ENCODE measurements at places on chromosomes 4 and X. TPM values are rescaled to one million over a fixed set of nuclear protein-coding genes. Genes with fewer than 3 reads are reported as not detected.

GRCh38 chr4:77880784-77881183 is 18.2 kb downstream of the MRPL1 start:
- DNase-seq, result no peak
- no peaks in the 10 kb centered on the region for H3K27me3 ChIP-seq
- H3K4me1 ChIP-seq, result peaks cover 14% of the 10 kb centered on the region
- peaks cover 38% of the 10 kb centered on the region for H3K36me3 ChIP-seq
- H3K4me3 ChIP-seq, result no peak overlapping the region
- H3K27ac ChIP-seq, result no peak overlapping the region

GRCh38 chr4:181525634-181526033 is 717.6 kb upstream of the TENM3 start:
- no peaks in the 10 kb centered on the region for H3K36me3 ChIP-seq
- H3K27ac ChIP-seq, result no peak overlapping the region
- DNase-seq, result no peak

DNA sequence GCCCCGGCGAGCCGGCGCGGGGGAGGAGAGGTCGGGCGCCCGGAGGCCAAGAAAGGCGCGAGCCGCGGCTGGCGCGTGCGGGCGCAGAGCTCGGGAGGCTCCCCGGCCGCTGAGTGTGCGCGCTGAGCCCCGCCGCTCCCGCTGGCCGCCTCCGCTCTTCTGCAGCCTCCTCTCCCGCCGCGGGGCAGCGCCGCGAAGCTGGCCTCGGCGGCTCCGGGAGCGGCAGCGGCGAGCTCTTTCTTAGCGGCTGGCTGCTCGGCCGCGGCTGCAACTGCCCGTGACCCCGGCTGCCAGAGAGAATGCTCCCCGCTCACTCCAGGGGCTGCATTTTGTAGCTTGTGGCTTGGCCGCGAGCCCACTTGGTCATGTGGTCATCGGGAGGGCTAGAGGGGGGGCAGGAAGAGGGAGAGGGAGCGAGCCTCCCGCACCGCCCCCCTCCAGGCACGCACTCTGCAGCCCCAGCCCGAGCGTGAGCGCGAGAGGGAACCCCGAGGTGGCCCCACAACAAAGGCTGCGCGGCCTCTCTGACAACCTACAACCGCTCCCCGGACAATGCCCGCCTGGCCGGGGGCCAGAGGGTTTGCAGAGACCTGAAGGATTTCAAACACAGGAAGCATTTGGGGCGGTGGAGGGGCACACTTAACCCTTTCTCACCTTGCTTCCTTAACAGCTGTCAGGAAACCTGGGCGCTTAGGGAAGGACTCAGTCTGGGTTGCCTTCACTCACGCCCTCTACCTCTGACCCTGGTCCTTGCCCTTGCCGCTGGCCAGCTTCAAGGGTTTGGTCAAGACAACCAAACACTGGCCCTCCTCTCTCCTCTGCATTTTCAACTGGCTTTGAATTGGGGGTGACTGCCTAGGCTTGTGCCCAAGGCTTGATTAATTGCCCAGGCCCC is at the start of gene APLN:
Gene APLN, minus strand, starts transcription at position 305 of the 895 bp plus-strand sequence. CDS start 326 bp downstream, outside the sequence.
- peak within 1 kb of the TSS; percentile 59 for H3K4me3 ChIP-seq
- H3K4me1 ChIP-seq, result peaks cover 8% of the 10 kb centered on the region
- no peaks in the 10 kb centered on the region for H3K36me3 ChIP-seq
- peak; percentile 22 for DNase-seq
- H3K27ac ChIP-seq, result no peak within 1 kb of the TSS

The AADAT gene
- not detected for total RNA-seq

The CDKL5 gene
- total RNA-seq, result 1.4 TPM

DNA sequence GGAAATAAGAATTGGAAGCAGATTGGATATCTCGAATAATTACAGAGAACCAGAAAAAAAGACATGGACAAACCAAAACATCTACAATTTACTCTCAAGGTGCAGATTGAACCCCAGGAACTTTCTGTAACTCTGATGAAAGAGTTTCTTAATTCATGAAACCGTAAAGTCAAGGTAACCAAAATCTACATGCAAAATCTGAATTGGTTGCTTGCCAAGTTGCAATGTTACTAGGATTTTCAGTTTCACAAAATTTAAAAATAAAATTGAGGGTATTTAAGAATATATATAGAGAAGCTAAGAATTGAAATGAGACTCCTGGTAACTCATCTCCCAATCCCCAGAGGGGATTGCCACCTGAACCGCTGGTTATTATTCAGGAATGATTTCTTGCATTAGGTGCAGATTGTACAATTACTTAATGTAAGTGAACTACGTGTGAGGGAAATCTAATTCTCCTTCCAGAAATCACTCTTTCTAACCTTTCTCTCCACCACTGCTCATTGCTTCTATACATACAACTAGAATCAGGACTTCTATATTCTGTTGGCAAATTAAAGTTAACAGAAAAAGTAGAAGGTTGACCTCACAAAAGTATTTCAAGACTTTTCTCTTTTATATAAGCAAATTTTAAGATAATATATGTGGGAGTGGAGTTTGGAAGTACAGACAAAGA is 221.5 kb upstream of the NDST4 start:
- no peak overlapping the region for H3K4me3 ChIP-seq
- H3K27ac ChIP-seq, result no peak overlapping the region
- DNase-seq, result no peak
- no peaks in the 10 kb centered on the region for H3K36me3 ChIP-seq
- no peaks in the 10 kb centered on the region for H3K27me3 ChIP-seq

The F8A2 gene
- not detected for total RNA-seq

The GPR173 gene
- total RNA-seq, result not detected

- DNase-seq, result no peak
- no peaks in the 10 kb centered on the region for H3K4me1 ChIP-seq
- H3K27ac ChIP-seq, result no peak overlapping the region
- no peaks in the 10 kb centered on the region for H3K27me3 ChIP-seq
- no peak overlapping the region for H3K4me3 ChIP-seq
Observed at GRCh38 chr4:22093126-22093525, 144.6 kb upstream of the KCNIP4 start.

The OTC gene
- total RNA-seq, result not detected

- no peak overlapping the region for H3K4me3 ChIP-seq
- no peak overlapping the region for H3K27ac ChIP-seq
- no peaks in the 10 kb centered on the region for H3K36me3 ChIP-seq
Observed at GRCh38 chr4:169079942-169080827, 70.1 kb upstream of the CBR4 start.

DNA sequence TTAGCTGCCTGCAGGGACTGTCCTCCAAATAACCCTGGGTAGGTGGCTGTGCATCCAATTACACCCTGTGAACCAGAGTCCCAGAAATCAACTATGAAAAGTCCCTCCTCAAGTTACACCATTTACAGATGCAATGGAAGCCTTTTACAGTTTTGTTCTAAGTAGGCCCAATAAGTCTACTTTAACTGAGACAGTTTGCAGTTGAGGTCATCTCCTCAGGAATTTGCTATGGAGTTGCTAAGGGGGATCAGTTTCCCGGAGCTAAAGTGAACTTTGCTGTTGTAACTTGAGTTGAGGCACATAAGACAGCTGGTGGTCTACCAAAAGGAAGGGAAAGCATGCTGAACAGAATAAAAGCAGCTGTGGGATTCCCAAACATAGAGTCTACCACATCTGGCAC is 121.6 kb upstream of the STK26 start:
- no peak overlapping the region for H3K27ac ChIP-seq
- H3K27me3 ChIP-seq, result no peaks in the 10 kb centered on the region
- H3K36me3 ChIP-seq, result no peaks in the 10 kb centered on the region
- no peak for DNase-seq
- no peaks in the 10 kb centered on the region for H3K4me1 ChIP-seq

- no peak for DNase-seq
- no peaks in the 10 kb centered on the region for H3K27me3 ChIP-seq
- H3K36me3 ChIP-seq, result peaks cover 19% of the 10 kb centered on the region
- H3K4me1 ChIP-seq, result peaks cover 40% of the 10 kb centered on the region
- H3K4me3 ChIP-seq, result no peak overlapping the region
- H3K27ac ChIP-seq, result no peak overlapping the region
Observed at GRCh38 chr4:113627321-113627720, 134.2 kb downstream of the CAMK2D start.

DNA sequence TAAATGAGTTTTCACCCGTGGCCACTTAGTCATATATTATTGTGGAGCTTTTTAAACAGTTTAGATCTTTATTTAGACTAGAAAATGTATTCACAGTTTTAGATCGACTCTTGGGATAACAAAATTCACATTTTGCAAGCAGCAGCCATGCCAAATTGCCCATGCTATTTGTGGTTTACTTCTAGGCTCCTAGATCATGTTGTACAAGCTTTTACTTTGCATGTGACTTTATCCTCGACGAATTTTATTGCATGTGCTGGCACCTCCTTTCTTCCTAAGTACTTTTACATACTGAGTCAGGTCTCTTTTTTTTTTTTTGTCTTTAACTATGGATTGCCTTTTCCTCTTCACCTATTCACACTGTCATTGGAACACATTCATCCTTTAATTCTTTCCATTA is 23.2 kb downstream of the BBS12 start:
- peaks cover 21% of the 10 kb centered on the region for H3K27me3 ChIP-seq
- no peak for DNase-seq
- H3K4me1 ChIP-seq, result no peaks in the 10 kb centered on the region
- no peak overlapping the region for H3K4me3 ChIP-seq
- no peaks in the 10 kb centered on the region for H3K36me3 ChIP-seq
- H3K27ac ChIP-seq, result no peak overlapping the region

- DNase-seq, result no peak
- H3K36me3 ChIP-seq, result peaks cover 8% of the 10 kb centered on the region
- H3K27me3 ChIP-seq, result no peaks in the 10 kb centered on the region
Observed at GRCh38 chrX:97405031-97405660, 521.4 kb downstream of the RPA4 start.

The XPNPEP2 gene
- 0.93 TPM for total RNA-seq

- H3K27me3 ChIP-seq, result no peaks in the 10 kb centered on the region
- H3K27ac ChIP-seq, result no peak overlapping the region
- DNase-seq, result peak; percentile 64
- no peaks in the 10 kb centered on the region for H3K36me3 ChIP-seq
- peaks cover 8% of the 10 kb centered on the region for H3K4me1 ChIP-seq
Observed at GRCh38 chr4:972651-973424, 531 bp downstream of the DGKQ start.

- H3K27me3 ChIP-seq, result no peaks in the 10 kb centered on the region
- no peak overlapping the region for H3K27ac ChIP-seq
- H3K4me3 ChIP-seq, result no peak overlapping the region
- no peak for DNase-seq
- peaks cover 4% of the 10 kb centered on the region for H3K4me1 ChIP-seq
Observed at GRCh38 chrX:22141047-22141730, 109.1 kb downstream of the PHEX start.

- no peak overlapping the region for H3K4me3 ChIP-seq
- H3K36me3 ChIP-seq, result no peaks in the 10 kb centered on the region
- no peaks in the 10 kb centered on the region for H3K27me3 ChIP-seq
- H3K27ac ChIP-seq, result no peak overlapping the region
Observed at GRCh38 chrX:44071070-44071645, 98.0 kb upstream of the NDP start.

DNA sequence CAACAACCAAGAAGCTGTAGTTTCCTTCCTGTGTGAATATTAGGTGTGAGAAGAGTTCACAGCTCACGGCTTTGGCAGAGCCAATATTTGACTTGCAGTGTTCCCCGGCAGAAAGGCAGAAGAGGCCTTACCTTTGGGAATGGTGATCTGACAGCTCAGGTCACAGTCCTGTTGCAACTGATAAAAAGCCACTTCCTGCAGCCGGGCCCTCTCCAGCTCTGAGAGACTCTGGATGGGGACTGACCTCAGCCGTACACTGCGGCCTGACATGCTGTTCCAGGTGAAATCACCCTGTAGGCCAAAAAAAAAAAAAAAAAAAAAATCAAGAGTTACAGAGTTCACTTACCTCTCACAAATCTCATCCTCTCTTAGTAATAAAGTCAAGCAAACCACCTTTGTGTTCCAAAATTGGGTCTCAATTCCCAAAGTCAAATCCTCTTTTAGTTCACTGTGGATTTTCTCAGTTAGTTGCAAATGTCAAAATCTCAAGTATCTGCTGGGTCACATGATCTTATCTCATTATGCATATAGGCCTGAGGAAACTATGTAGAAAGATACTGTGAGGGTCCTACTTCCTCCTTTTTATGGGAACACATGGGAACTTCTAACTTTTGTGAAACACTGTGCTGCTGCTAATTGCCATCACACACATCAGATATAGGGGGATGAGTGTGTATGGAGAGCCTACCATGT is 38.6 kb upstream of the AMELX start:
- no peak for DNase-seq
- no peaks in the 10 kb centered on the region for H3K36me3 ChIP-seq
- no peaks in the 10 kb centered on the region for H3K4me1 ChIP-seq
- no peak overlapping the region for H3K27ac ChIP-seq
- no peaks in the 10 kb centered on the region for H3K27me3 ChIP-seq

- no peak overlapping the region for H3K4me3 ChIP-seq
- no peaks in the 10 kb centered on the region for H3K4me1 ChIP-seq
- DNase-seq, result no peak
- no peaks in the 10 kb centered on the region for H3K36me3 ChIP-seq
- no peaks in the 10 kb centered on the region for H3K27me3 ChIP-seq
Observed at GRCh38 chr4:181938631-181939030, 304.6 kb upstream of the TENM3 start.

DNA sequence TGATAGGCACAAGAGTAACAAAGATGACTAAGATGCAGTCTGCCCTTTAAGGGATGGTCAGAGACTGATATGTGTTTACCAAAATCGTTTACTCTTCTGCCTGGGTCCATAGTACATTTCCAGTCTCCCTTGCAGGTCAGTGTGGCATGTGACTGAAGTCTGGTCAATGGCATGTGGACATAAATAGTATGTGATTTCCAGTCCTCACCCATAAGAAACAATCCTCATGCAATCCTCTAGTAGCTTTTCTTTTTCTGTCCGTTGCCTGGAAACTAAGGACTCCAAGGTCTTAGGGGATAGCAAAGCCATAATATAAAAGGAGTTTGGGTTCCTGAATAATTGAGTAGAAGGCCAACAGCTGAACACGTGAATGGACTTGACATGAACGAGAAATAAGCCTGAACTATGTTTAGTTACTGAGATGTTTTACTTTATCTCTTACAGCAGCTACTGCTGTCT is 1.1 kb downstream of the SLC9B2 start:
- DNase-seq, result no peak
- H3K27ac ChIP-seq, result peak overlapping the region; percentile 99
- peak overlapping the region; percentile 79 for H3K4me3 ChIP-seq
- H3K4me1 ChIP-seq, result peaks cover 42% of the 10 kb centered on the region
- peaks cover 12% of the 10 kb centered on the region for H3K36me3 ChIP-seq

DNA sequence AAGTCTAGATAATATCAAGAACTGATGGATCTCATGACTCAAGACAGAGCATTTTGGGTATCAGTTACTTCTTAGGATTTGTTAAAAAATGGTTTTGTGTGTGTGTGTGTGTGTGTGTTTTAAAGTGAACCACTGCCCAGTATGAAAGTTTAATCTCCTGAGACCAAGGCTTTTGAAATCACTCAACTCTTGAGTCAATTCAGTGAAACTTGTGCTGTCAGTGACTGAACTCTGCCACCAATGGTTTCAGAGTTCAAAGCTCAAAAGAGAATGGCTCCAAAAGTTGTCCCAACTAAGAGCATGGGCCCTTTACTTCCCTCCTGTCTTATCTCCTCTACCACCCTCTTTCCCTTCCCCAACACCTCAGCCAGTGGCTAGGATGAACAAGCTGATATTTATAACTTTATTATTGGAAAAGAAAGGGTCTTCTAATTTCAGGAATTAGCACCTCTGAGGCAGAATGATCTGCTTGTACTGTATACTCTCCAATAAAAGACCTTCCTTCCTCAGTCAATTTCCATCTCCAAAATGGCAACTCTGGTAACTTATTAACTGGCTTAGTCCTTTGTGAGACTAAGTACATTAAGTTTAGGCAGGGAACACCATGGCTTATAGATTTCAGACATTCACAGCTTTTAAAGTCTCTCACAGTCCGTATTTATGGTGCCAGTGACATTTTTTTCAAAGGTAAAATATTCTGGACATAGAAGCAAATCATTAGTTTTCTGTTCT is 152.2 kb downstream of the REPS2 start:
- H3K4me3 ChIP-seq, result no peak overlapping the region
- no peak overlapping the region for H3K27ac ChIP-seq
- H3K36me3 ChIP-seq, result no peaks in the 10 kb centered on the region
- H3K4me1 ChIP-seq, result no peaks in the 10 kb centered on the region
- DNase-seq, result no peak

The IL13RA1 gene
- 1.9 TPM for total RNA-seq
